ENCODE measurements at places on chromosomes 13 and 19.

GRCh38 chr19:4980838-4981680 is 12.1 kb downstream of the KDM4B start:
- no peak for DNase-seq

GRCh38 chr19:32471095-32471494 is 65.5 kb downstream of the DPY19L3 start:
- DNase-seq = no peak

- DNase-seq = no peak
Observed at GRCh38 chr19:43735957-43736356, 18.8 kb downstream of the SMG9 start.

- DNase-seq = no peak
Observed at GRCh38 chr13:95784900-95785290, 108.0 kb downstream of the DNAJC3 start.

DNA sequence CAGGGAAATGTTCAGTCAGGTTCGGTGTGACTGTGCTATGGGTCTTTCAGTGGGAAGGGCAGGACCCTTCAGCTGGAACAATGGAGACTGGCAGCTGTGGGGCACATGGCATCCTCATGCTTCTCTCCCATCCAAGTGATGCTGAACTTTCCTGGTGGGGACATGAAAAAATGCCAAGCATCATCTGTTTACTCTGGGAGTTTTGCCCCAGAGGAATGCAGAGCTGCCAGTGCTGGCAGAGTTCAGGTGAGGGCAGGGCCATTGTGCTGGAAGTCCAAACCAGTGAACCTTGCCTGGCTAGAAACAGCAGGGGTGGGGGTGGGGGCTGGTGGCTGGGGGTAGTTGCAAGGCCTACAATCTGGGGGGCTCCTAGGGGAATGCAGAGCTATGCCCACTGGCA is 1320.6 kb downstream of the PCDH9 start:
- DNase-seq = no peak

- no peak for DNase-seq
Observed at GRCh38 chr19:29963576-29963975, 21.5 kb downstream of the URI1 start.

DNA sequence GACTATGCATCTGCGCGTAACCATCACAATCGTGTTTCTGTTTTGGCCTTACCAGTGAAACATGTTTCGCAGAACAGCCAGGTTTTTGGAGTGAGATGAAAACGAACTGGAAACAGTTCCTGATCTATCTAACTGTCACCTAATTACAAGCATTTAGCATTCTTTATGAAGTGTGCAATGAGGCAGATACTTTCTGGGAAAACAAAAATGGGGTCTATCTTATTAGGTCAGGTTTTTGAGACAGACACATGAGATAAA is 182.8 kb downstream of the LMO7 start:
- DNase-seq = no peak

DNA sequence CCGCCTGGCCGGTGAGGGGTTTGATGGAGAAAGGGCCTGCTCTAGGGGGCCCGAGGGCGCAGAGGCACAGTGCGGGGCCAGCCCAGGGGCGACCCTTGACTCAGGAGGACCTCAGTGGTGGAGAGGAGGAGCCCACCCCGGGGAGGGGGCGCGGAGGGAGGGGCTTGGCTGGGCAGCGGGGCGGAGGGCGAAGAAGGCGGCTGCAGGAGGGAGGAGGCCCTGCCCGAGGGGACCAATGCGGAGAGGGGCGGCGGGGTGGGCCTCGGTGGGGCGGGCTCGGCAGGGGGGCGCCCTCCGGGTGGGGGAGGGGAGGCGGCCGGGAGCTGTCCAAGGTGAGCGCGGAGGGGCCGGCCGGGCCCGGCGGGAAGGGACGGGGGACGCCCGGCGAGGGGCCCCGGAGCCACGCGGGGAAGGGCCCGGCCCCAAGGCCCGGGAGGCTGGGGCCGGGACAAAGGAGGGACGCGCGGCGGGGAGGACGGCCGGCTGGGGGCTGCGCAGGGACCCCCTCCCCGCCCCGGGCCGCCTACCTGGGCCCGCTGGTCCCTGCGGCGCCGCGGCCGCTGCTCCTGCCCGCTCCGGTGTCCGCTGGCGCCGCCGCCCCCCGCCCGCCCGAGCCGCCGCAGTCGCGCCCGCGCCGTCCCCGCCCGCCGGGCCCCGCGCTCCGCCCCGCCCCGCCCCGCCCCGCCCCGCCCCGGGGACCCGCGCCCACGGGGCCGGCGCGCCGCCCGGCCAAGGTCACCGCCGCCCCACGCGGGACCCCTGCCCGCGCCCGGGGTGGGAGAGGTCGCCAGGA is at the start of gene DIRAS1:
DIRAS1 (minus strand) TSS at position 596 of the 793 bp plus-strand sequence. CDS start 3,566 bp downstream, outside the sequence.
- DNase-seq = no peak

DNA sequence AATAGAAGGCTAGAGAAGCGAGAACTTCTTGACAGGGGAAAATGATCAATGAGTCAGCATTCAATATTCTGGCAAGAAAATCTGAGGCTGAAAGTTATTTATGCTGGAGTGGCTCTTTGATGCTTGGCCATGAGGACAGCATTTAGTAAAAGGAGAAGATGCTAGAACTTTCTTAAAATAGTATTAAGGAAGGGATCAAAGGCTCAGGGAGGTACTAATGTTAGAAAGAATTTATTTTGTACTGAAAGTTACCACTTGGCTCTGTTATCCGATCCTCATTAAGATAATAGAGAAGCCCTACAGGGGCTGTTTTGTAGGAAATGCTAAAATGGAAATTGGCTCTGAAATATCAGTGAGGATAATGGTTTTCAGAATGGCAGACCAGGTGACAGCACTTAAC is 1774.6 kb upstream of the PCDH20 start:
- no peak for DNase-seq

DNA sequence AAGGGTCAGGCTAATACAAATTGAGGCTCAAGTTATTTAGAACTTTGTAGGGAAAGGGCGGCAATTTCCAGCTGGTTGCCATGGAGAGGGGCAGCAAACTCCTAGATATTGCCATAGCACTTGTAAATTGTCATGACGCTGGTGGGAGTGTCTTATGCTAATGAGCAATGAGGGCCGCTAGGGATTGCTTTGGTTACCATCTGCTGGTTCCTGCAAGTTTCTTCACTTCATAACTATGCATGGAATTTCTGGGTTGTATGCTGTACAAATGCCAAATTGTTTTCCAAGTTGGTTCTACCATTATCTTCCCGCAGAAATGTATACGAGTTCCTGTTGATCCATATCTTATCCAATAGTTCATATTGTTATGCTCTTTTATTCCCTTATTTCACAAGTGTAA is 1339.4 kb downstream of the EFNB2 start:
- no peak for DNase-seq

- no peak for DNase-seq
Observed at GRCh38 chr13:98570929-98571372, 6.0 kb downstream of the STK24 start.

DNA sequence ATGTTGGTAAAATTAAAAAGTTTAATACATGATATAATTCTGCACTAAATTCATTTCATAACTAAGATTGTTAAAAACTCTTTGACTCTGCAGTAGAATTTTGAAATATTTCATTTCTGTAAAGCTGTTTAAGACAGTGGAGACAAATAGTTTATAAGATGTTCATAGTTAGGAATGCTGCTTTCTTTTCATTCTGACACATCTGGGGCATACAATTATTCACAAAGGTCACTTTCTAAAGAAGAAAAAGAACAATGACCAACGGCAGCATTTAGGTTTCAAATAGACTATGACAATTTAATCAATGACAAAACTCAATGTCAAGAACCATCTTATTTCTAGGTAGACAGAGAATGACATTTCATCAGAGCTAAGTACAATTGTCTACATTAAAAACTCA is 1422.1 kb downstream of the PCDH9 start:
- DNase-seq = no peak

Data from hypothalamus (tissue), 51 donors.